Uterus (tissue), 4 donors: ENCODE measurements at places on chromosomes 4 and X. TPM values are rescaled to one million over a fixed set of nuclear protein-coding genes. Genes with fewer than 3 reads are reported as not detected.

The IDH3G gene
- total RNA-seq: 88.5 TPM

The ADH7 gene
- total RNA-seq: not detected

The BEND4 gene
- total RNA-seq: 0.14 TPM

DNA sequence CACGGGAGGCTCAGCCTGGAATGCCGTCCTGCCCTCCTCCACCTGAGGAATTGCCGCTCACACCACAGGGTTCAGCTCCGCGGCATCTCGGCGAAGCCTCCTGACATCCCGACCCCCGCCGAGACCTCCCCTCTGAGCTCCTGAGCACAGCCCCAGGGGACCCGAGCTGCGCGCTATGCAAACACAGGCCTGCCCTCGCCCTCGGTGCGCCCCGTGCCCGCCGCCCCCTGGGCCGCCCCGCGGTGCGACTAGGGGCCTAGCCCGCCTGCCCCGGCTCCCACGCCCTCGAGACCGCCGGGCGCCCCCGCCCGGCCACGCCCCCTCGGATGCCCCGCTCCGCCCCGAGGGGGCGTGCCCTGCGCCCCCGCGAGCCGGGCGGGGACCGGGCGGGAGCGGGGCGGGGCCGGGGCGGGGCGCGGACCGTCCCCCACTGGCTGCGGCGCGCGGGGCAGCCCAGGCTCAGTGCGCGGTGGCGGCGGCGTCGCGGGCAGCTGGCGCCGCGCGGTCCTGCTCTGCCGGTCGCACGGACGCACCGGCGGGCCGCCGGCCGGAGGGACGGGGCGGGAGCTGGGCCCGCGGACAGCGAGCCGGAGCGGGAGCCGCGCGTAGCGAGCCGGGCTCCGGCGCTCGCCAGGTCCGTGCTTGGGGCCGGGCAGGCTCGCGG is at the start of gene FGFR3:
Gene FGFR3 (plus strand): TSS at position 462 of the 664 bp plus-strand sequence. CDS start 642 bp downstream, outside the sequence.
- no peak for DNase-seq
